T-helper 22 cell (primary cell): ENCODE measurements at places on chromosomes 3 and 15.

DNA sequence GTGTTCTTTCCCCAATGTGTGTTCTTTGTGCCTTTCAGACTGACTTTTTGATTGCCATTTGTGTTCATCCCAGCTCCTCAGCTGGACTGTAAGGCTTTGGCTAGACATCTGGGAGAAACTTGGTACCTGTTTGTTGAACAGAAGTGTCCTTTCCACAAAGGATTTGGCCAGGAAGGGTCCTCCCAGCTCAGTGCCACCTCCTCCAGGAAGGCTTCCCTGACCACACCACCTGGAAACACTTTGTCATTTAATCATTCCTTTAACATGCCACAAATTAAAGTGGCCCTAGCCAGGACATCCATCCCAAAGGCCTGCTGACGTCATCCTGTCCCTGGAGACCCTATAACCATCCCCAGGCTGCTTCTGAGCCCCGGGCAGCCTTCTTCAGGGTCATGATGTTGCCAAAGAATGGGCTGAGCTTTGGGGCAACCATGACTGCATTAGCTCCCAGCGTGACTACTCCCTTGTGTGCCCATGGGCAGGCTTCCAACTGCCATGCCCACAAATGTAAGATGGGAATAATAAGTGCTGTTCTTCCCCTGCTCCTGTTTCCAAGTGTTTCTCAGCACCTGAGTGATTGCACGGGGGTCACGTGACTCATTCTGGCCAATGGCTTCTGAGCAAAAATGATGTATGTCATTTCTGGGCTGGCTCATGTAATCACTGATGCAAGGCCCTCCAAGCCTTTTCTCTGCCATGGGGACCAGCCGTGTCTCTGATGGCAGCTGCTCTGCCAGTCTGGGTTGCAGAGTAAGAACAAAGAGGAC, 112.5 kb upstream of the SMAD3 start:
- no peak for DNase-seq

GRCh38 chr15:35545316-35545823, 595 bp downstream of the DPH6 start:
- no peak for DNase-seq

- DNase-seq = no peak
Observed at GRCh38 chr3:27244374-27244773, 124.8 kb downstream of the NEK10 start.

DNA sequence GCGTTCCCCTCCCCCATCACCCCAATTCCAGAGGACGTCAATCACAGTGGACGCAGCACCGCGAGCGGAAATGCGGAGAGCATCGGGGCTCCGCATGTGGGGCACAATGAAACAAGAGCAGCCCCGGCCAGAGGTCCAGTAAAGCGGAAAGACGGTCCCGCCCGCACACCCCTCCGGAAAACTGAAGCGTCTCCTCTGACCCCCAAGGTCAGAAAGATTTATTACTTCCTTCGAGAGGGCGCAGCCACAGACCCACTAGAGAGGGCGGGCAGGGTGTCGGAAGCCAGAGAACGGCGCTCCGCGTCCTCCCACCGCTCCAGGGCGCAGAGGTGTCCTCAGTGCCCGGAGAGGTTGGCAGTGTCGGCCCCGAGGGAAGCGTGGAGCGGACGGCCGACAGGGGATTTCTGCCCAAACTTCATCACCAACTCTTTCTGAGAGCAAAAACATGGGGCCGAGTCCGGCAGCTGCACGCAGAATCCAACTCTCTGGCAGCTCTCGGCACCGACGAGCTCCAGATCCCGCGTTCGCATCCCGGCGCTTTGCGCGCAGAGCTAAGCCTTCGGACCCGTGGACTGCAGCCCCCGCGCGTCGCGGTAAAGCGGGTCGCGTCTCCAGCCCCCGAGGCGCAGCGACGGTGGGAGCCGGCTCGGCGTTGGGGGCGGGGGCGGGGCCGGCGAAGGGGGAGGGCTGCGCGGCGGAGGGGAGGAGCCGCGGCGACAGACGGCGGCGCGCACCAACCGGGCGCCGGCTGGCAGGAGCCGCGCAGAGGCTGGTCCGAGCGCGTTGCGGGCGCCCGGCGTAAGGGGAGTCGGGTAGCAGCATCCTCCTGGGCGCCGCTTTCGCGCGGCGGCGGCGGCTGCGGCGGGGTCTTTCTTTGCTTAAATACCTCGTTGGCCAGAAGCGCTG, at the start of gene CHST2:
TSS of gene CHST2 (plus strand) at position 763 of the 906 bp plus-strand sequence. CDS start 1,046 bp downstream, outside the sequence.
- peak; percentile 27 for DNase-seq

DNA sequence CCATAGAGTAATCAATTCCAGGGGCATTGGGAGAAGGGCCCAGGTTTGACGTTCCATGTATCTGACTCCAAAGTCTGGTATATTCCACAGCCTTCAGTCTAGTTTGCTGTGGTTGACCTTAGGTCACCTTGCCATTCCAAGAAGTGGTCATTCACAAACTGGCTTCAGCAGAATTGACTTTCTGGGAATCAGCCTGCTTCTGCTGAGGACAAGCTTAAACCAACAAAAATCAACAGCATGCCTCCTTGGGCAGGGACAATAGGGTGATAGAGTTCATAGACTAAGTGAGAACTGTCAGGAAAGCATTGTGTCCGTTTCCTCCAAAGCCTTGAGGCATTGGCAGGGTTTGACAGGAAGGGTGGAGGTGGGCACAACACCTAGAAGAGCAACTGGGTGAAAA, 24.1 kb upstream of the NDUFB4 start:
- DNase-seq = no peak
